Effector CD8-positive, alpha-beta T cell (primary cell): ENCODE measurements at places on chromosomes 2 and 18.

DNA sequence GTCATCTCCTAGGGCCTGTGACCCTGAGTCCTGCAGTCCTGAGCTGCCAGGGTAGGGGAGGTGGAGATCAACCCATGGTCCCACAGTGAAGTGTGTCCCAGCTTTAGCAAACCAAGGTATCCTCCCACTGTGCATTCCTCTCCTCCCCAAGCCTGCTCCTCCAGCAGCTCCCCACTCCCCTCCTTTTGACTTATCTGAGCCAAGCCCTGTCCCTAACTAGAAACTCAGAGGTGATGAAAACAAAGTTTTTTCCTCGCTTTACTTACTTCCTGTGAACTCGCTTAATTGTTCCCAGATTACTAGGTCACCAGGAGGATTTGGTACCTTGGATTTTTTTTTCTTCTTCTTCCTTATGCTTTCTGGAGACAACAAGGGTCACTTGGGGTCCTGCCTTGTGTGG, 80.8 kb downstream of the EHD3 start:
- no peak for DNase-seq

- DNase-seq: no peak
These were observed 637.8 kb upstream of the CHAC2 start for GRCh38 chr2:53129851-53130250.

GRCh38 chr2:53668624-53669026, 99.0 kb upstream of the CHAC2 start:
- DNase-seq: no peak

DNA sequence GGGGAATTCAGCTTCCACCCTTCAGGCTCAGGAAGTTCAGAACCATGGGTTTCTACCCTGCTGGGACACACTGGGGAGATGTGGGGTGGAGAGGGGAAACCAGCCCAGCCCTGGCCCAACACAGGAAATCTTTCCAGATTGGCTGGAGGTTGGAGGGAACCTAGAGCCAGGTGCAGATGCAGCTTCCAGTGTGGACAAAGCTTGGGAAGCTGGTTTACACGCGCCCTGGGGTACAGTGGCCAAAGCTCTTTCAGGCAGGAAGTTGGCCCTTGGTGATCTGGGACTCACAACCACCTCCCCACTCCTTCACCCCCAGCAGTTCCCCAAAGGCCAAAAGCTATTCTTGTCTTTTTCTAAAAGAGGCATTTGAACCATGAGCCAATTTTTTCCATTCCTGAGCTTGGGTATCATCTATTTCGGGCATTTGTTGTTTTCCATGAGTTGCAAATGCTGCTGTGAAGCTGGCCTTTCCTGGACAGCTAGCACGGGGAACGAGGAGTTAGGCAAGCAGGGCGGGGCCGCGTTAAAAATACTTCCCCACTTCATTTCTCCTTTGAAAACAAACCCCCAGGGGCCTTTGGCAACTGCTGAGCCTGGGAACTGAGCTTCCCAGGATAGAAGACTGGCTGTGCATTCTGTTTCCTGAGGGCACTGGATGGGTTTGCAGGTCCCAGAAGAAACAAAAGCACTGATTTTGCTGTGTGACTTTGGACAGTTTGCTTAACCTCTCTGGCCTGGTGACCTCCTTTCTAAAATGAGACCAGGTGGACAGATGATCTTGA, 3.1 kb upstream of the ARID5A start:
- DNase-seq: no peak

- no peak for DNase-seq
These were observed 218.0 kb upstream of the CRIM1 start for GRCh38 chr2:36137612-36138011.
